ENCODE measurements at places on chromosomes 7 and 10. TPM values are rescaled to one million over a fixed set of nuclear protein-coding genes. Genes with fewer than 3 reads are reported as not detected.

HERPUD2 gene
- total RNA-seq, result 32.5 TPM

NKX2-3 gene
- total RNA-seq, result not detected

ASAH2B gene
- 2.3 TPM for total RNA-seq

NXPH1 gene
- total RNA-seq, result not detected

CLRN3 gene
- not detected for total RNA-seq

CHST15 gene
- 7.9 TPM for total RNA-seq

MOGAT3 gene
- not detected for total RNA-seq

HMX2 gene
- not detected for total RNA-seq

CNTNAP2 gene
- total RNA-seq, result not detected

SPDYE5 gene
- total RNA-seq, result not detected

SHLD2 gene
- 26.2 TPM for total RNA-seq

SLC13A4 gene
- total RNA-seq, result 0.50 TPM

TMEM254 gene
- total RNA-seq, result 5.4 TPM

TDRD1 gene
- not detected for total RNA-seq
